ENCODE measurements at places on chromosomes 3 and 15.

DNA sequence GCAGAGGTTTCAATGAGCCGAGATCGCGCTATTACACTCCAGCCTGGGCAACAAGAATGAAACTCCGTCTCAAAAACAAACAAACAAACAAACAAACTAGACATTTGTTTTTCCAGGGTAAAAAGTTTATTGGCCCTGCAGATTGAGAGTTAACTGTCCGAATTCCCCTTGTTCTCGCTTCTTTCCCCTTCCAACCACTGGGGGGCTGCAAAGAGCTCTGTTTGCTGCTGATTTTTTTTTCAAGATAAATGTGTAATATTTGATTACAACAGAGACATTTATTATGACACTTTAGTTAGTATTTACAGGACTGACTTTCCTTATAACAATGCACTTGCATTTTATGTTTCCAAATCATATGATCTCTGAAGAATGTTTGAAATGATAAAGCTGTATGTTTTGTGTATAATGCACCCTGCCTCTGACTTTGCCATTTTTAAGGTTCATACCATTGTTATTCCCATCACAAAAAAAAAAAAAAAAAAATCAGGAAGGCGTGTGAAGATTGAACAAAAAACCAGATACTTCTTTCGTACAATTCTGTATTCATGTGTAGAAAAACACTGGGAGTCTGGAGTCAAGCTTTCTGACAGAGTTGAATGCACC is 2.8 kb downstream of the CLSTN2 start:
- DNase-seq: no peak

DNA sequence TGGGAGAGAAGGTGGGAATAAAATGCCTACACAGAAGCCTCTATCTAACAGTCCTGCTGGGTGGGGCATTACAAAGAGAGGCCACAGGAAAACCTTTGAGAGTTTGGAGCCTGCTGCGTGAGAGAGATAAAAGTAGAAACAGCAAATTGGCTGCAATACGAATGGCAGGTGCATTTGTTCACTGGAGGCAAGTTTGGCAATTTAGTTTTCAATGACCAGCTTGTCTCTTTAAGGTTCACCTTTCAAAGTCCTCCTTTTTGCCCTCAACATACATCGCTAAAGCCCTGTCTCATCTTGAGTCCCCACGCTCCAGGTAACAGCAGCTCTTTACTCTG is 405.7 kb downstream of the LSAMP start:
- DNase-seq: no peak

GRCh38 chr3:192409201-192409837 is 318.0 kb downstream of the FGF12 start:
- no peak for DNase-seq

DNA sequence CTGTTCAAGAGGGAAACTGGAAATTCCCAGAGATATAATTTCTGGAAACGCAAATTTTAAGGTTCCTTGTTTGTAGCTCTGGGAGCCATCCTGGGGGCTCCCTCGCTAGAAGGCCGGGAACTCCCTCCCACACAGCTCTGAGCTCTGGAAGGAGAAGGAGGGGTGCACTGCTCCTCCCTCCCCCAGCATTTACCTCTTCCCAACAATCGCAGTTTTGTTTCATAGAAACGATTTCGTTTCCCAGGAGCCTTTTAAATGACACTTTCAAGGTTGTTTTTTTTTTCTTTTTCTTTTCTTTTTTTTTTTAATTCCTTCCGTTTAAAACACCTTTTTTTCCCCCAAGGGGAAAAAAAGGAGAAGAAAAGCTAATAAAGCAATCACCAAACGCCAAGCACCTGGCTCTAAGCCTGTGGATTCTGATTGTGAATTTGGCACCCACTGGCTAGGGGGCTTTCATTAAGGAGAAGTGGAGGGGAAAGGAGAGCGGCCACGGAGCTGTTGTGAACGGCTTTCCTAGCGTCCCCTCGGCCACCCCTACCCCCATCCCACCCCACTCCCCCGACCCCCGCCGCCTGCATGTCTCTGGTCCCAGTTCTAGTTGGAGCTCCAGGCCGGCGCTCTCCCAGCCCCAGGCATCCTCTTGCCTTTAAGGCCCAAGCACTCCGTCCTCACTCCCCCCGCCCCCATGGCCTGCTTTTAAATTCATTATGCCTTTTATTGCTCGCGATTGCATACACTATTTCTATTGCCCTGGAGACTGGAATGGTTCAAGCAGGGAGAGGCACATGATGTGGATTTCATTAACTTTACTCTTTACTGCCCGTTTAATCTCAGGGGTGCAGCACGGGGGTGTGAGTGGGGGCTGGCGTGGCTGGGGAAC is 13.6 kb upstream of the CCDC33 start:
- no peak for DNase-seq

- no peak for DNase-seq
These were observed 64.4 kb downstream of the PPM1L start for GRCh38 chr3:160820430-160820829.

DNA sequence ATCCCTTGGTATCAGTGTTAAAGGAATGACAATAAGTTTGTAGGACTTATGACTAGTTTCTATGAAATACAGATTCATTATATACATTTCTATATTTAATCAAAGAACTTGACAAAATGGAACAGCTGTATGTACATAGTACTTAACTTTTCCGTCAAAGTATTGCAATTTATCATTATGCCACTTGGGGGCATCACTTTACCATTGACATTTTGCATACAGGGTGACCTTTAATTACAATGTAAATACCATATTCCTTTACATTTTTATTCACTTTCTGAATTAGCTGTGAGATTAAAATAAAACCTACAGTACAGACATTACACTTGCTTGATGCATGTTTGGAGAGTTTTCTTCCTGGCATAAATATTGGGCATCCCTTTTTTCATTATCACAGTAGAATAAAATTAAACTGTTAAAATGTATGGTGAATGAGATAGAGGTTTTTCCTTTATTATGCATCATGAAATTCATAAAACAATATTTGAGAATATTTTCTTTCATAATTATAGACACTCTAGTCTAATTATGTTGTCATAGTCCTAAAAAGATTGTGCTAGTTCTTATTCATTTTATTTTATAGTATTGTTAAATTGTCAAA is 6.9 kb downstream of the NEK11 start:
- no peak for DNase-seq
